ENCODE measurements at places on chromosomes 1 and 21.

- DNase-seq, result no peak
These were observed 86.7 kb upstream of the ZRANB2 start for GRCh38 chr1:71167505-71167904.

DNA sequence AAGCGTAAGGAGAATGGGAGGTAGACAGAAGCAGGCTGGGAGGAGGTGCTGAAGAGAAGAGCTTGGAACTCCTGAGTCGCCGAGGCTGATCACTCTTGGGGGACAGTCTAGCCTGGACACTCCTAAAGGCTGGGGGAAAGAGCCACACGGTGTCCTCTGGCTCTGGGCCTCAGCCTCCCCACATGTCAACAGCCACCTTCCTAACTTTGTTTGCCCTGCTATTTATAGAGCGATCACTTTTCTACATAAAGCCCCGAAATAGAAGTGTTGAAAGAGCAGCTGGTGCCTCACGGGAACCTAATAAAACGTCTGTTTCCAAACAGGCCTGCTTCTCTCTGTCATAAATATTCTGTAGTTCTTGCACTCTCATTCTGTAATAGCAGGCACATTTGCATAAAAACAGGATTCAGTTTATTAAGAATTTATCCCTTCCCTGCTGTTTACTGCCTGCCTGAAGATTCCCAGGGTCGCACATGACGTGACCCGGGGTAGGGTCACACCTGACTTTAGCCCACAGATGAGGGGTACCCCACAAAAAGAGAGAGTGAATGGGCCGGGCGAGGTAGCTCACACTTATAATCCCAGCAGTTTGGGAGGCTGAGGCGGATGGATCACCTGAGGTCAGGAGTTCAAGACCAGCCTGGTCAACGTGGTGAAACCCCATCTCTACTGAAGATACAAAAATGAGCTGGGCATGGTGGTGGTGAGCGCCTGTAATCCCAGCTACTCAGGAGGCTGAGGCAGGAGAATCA is 212.5 kb downstream of the TOMM20 start:
- no peak for DNase-seq

GRCh38 chr1:156165083-156165482 is 11.7 kb downstream of the SEMA4A start:
- no peak for DNase-seq

- DNase-seq, result no peak
These were observed 2.7 kb downstream of the FOXE3 start for GRCh38 chr1:47418681-47419325.

DNA sequence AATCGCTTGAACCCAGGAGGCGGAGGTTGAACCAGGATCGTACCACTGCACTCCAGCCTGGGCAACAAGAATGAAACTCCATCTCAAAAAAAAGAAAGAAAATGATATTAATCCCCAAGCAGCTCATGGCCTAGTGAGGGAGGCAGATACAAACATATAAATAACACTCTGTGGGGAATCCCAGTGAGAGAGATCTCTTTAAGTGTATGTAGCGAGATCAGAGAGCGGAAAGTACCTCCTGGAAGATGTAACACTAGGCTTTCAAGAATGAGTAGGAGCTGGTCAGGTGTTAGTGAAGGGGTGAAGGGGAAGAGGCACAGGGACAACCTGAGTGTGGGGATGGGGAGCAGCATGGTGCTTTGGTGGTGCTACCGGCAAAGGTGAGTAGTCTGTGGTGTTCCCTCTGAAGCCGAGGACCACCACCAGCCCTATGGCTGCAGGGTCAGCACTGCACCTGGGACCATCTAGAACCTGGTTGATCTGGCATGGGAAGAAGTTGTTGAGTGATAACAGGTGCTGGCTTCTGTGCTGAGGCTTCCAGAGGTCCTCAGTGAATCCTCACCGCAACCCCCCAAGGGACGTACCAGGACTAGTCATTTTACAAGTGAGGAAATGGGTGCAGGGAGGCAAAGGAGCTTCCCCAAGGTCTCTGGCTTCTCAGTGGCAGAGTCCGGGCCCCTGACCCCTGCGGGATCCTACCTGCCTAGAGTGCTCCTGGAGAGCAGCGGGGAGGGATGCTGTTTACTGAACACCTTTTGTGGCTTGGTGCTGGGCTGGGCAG is 367.6 kb upstream of the VAMP3 start:
- DNase-seq, result no peak

GRCh38 chr21:33255404-33255803 is 10.8 kb upstream of the IL10RB start:
- DNase-seq, result no peak

- DNase-seq, result no peak
These were observed 94.3 kb downstream of the DIRAS3 start for GRCh38 chr1:67956116-67956515.

DNA sequence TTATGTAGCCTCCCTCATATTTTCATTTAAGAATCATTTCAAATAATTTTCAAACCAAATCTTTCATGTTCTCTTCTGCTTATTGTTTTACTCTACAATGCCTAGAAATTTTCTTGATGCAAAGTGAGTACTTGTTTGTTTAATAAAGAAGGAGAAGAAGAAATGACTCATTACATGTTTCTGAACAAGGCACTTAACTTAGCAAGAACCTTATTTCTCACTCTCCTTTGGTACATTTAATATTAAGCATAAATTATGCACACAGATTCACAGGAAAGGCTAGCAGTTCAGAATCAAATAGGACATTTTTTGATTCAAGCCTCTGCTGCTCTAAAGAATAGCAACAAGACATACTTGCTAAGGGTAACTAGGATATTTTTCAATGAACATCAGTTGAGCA is 9.1 kb downstream of the SCYL3 start:
- no peak for DNase-seq

GRCh38 chr21:41222247-41223068 is 54.5 kb downstream of the BACE2 start:
- DNase-seq, result no peak

- DNase-seq, result no peak
These were observed 89.5 kb upstream of the GNG4 start for GRCh38 chr1:235739124-235739523.

- DNase-seq, result no peak
These were observed 1.9 kb downstream of the SH2D2A start for GRCh38 chr1:156814571-156815260.

- no peak for DNase-seq
These were observed 81.5 kb downstream of the ADARB1 start for GRCh38 chr21:45155910-45156309.

DNA sequence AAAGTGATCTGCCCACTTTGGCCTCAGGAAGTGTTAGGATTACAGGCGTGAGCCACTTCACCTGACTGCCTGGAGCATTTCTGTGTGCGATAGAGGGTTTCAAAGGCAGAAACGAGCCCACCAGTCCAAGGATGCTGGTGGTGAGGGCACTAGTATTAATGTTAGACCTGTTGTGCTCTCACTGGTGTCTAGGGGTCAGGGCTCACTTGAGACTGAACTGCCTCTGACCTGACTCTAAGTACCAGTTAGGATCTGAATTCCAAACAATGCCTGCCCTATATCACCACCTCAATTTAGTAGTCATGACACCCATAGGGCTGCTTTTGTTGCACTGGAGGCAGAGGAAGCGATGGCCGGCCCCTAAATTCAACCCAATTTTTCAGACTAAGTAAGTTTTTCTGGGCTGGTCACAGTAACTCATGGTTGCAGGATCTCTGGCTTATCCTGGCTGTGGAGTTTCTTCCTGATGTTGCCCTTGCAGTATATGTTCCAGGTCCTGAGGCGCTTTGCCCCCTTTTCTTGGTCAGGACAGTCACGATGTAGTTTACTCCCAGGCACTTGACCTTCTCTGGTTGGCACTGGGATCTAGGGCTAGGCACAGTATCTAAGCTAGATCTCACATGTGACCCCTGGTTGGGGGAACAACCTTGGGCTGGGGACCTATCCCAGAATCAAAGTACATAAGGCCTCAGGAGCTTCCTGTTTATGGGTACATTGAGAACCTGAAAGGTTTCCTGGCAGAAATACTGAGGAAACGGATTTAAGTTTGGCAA is 4.5 kb downstream of the CCDC17 start:
- no peak for DNase-seq

GRCh38 chr21:45017039-45017960 is 57.1 kb upstream of the ADARB1 start:
- DNase-seq, result no peak

DNA sequence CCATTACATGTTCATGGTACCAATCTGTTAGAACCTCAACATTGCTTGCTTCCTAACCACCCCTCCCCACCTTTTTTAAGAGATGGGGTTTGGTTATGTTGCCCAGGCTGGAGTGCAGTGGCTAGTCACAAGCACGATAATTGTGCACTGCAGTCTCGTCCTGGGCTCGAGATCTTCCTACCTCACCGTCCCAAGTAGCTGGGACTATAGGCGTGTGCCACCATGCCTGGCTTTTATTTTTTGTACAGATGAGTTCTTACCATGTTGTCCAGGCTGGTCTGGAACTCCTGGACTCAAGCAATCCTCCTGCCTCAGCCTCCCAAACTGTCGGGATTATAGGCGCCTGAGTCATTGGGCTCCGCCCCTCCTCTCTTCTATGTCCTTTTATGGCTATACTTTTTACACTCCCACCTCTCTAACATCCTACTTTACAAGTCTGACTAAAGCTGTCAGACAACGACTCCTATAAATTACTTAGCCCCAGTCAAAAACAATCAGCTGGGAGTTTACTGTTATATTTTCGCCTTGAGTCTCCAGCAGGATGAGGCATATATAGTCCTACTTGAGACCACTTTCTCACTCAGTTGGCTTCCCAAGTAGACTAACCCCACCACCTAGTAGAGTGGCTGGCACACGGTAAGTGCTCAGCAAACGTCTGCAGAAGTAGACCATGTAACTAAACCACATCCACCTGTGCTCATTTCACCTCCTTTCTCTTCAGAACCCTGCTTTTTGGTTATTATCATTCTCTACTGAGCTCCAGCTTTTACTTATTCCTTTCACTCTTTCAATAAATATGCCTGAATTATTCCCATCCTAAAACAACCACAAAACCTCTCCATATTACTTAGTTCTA is 13.8 kb downstream of the ENSA start:
- DNase-seq, result no peak

DNA sequence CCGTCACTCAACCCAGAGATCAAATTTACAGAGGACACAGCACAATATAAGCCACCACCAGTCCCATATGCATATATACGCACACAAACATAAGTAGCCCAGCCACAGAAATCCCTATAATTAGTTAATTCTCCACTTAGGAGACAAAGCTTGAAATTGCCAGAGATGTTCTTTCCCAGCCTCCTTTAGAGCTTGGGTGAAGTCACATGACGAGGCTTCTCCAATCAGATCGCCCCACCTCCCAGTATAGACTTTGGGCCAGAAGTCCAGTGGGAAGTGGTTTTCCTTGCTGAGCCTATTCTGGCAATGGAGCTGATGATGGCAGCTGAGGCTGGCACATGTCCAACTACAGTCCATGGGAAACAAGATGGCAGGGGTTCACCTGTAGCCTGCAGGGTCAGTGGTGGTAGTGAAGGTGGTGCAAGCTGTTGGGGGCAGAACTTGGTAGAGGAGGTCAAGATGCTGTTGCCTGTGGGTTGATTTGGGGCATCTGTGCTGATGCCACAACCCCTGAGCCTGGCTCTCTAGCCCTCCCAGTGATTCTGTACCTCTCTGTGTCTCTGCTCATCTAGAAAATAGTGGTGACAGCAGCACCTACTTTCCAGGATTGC is 535.9 kb downstream of the MATN1 start:
- no peak for DNase-seq

- no peak for DNase-seq
These were observed 41.7 kb downstream of the COQ8A start for GRCh38 chr1:226981838-226982237.

DNA sequence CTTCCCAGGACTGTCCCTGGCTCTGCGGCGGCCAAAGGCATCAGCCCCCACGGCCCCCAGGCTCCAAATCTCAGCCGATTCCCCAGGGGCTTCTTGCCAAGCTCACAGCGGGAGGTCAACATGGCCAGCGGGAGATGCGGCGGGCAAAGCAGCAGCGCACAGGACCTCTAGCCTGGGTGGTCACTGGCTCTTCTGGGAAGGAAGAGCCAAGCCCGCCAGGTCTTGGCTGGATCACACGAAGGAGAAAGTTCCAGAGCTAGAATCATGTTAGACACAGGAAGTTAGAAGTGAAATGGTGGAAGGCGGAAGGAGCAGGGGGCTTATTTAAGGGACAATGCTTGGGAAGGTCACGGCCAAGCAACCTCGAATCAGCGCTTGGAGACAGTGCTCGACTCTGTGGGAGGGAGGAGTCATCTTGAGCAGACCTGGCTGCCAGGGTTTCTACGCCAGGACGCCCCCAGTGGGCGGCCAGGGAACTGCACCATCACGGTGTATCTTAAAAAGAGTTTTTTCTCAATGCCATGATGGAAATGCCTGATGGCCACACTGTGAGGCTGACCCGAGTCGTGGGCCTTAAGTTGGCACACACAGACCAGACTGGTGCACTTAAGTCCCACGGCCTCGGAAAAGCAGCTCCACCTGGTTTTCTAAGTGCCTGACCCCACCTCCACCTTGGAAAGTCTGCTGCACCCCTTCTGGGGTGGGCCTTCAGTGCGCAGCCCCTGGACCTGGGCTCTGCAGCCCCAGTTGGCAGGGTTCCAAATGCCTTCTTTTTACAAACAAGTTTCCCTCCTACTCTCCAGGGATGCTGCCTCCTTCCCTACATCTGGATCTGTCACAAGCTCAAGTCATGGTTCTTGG is 29.3 kb downstream of the SLC66A1 start:
- no peak for DNase-seq

DNA sequence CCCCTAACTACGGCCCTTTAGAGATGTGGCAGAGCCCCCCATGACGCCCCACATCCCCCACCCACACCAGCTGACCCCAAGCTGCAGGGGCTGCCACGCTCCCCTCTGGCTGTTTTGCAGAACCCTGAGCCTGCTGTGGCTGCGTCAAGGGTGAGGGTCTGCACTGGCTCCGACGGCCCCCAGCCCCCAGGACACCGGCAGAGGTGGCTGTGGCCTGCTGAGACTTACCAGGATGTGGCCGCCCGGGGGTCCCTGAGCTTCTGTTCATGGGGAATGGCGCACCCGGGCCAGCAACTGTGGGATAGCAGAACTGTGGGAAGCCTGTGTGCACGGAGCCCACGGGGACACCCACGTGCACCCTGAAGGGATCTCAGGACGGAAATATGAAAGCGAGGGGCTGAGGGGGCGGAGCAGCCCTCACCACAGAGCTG is 12.8 kb upstream of the RNF223 start:
- DNase-seq, result no peak

- DNase-seq, result no peak
These were observed 35.7 kb downstream of the PTGFRN start for GRCh38 chr1:116945421-116945820.

DNA sequence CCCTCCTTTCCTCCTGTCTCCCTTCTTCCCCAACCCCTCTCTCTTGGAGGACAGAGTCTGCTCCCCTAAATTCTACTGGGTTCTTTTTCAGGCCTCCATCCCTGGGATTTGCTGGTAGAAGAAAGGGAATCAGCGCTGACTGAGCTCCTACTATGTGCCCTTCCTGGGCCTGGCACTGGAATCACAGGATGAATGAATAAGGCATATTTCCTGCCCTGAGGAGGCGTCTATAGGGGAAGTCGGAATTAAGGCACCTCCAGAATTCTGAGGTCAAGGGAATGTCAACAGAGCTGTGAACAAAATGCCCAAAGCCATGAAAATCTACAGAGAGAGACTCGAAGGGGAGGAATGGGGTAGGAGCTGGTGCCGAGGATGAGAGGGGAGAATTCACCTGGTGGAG is 17.4 kb upstream of the BTG2 start:
- no peak for DNase-seq

Measured in NCI-H1417 treated with DMSO at 0.1 percent for 48 hours (cell line).